ENCODE measurements at places on chromosomes 2 and 18.
A peak's percentile ranks its signal among the peaks of the same experiment; 100 is the strongest.

DNA sequence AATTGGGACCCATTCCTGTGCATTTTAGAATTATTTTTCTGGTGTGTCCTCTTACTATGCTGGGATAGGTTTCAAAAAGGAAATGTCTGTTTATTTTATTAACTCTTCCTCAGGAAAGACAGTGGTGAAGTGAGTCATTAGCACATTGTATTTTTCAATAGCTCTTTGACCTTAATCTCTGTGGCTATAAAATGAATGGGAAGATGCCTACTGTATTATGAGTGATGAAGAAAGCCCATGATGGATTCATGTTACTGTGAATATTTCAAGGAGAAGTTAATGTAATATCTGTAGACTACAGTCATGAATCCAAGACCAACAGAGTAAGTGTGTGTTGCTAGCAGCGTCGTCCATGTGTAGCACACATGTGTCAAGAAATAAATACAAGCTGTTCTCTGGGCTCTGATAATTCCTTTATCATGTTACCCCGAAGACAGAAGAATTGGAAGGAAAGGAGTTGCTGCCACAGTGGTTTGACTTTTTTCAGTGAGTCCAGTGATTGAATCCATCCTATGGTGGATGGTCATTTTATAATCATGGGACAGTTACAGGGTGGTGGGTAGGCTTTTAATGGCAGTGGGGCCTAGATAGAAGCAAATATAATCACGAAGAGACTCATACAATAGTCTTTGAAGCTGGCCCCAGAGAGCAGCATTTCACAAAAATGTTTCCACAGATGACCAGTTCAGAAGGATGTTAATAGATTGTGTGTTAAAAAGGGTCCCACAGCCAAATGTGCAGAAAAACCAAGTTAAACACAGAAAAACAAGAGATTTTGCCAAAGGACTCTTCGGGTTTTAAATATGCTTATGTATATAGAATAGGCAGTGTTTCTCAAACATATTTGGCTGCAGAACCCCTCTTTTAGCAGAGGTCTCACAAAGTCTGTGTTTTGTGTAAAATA is 239.7 kb upstream of the RASGRP3 start:
- DNase-seq, result no peak

DNA sequence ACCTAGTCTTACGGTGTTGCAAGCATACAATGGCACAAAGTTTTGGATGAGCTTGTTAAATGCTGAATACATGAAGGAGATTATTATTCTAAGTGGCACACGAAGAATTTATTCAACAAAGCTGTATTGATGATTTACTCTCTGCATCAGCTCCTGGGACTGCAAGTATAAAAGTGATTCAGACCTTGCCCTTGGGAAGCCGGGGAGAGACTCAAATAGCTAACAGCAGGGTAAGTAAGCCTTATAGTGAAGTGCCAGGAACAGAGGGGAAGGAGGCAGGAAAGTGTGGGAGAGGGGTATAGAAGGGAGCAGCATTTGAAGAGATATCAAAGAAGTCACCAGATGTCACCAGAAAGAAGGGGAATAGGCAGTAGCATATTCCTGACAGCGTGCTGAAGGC is 115.4 kb downstream of the MCFD2 start:
- no peak for DNase-seq

GRCh38 chr2:1795261-1796231 is 51.2 kb upstream of the PXDN start:
- DNase-seq, result no peak

GRCh38 chr18:10912790-10913545 is 236.4 kb downstream of the PIEZO2 start:
- no peak for DNase-seq

- DNase-seq, result peak; percentile 76
These were observed 58.0 kb downstream of the RAB31 start for GRCh38 chr18:9766076-9766481.

GRCh38 chr2:50831676-50832075 is 200.3 kb downstream of the NRXN1 start:
- no peak for DNase-seq

GRCh38 chr18:40066368-40066767 is 1888.7 kb upstream of the PIK3C3 start:
- DNase-seq, result no peak

DNA sequence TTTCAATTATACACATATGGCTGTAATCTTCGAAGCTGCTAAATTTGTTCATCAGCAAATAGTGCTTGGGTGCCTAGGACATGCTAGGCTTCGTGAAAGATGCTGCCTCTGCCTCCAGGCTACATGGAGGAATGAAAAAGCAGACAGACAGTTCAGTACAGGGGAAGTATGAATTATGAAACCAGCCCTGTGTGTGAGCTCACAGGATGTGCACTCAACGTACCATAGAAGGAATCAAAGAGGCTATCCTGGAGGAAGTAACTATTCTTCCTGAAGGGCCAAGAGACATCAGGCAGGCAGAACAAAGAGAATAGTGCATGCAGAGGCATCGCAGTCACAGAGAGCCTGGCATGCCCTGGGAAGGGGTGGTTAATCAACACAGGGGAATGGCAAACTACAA is 61.4 kb downstream of the DYM start:
- DNase-seq, result peak; percentile 69

DNA sequence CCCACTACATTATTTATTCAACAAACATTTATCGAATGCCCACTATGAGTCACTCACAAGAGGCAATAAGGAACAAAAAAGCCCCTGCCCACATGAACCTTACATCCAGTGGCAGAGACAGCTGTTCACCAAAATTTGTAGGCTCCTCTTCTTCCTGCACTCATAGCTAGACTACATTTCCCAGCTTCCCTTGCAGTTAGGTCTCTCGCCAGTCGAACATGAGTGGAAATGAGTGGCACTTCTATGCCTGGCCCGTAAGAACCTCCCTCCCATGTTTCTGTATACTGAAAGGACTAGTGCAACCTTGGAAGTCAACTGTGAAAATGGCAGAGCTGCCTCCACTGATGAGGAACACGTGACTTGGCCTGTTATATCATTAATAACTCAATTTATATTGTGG is 19.4 kb upstream of the NCOA1 start:
- peak; percentile 37 for DNase-seq

DNA sequence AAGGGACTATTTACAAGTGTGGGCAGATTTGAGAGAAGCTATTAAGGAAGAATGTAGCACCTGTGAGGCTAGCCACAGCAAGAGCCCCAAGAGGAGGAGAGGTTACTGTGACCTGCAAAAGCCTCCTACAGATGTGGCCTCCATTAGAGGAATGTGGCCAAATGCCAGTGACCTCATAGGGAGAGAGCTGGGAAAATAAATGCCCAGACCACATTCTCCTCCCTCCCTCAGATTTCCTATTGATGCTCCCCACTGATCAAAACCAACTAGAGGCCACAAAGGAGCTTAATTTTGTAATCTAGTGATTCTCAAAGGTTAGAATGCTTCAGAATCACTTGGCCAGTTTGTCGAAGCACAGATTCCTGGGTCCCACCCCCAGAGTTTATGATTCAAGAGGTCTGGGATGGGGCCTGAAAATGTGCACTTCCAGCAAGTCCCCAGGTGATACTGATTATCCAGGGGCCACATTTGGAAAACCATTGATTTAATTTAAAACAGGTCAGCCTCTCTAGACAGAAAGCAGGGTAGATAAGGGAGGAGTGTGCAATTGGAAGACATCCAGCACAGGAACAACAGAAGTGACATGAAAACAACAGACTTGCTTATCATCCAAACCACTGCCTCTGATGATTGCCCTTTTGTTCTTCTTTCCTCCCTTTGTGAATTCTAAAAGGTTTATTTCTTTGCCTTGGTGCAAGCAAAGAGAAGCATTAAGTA is 61.2 kb upstream of the RBBP8 start:
- no peak for DNase-seq

- DNase-seq, result peak; percentile 7
These were observed 171.1 kb upstream of the SKOR2 start for GRCh38 chr18:47422524-47422923.

- no peak for DNase-seq
These were observed 170.8 kb upstream of the FHL2 start for GRCh38 chr2:105569606-105570005.

DNA sequence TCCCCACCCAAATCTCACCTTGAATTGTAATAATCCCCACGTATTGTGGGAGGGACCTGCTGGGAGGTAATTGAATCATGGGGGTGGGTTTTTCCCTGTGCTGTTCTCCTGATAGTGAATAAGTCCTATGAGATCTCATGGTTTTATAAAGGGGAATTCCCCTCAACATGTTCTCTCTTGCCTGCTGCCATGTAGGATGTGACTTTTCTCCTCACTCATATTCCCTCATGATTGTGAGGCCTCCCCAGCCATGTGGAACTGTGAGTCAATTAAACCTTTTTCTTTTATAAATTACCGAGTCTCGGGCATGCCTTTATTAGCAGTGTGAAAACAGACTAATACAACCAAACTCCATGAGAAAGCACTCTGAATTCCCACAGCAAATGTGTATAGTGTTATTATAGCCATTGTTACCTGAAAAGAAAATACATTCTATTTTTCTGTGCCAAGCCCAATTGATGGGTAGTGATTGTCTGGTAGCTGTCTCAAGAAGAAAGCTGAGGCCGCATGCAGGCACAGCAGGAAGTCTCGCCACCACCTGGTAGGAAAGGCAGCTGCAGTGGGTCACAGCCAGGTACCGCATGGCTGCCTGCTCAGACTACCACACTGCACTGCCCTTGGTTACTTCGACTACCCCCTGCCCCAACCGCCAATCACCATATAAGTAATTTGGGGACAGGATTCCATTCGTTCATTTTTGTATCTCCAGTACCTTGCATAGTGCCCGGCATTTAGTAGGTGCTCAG is 10.3 kb upstream of the ZBTB7C start:
- DNase-seq, result peak; percentile 58

DNA sequence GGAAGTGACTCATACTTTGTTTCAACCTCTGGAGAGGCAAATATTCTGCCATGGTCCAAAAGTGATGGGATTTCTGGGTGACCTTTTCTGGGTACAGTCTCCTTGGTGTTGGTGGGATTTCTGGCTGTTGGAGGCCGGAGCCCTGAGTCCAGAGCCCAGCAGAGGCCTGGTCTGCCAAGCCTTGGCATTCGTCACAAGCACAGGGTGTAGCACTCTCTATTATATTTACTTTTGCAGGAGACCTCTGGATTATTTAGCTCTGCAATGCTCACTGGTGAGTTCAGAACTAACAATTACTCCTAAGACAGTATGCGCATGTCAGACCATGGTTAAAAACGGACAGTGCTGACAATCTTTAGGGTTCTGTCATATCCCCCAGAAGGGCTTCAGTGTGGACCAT is 201.6 kb upstream of the TWIST2 start:
- no peak for DNase-seq

- no peak for DNase-seq
These were observed 69.1 kb downstream of the NCAPH start for GRCh38 chr2:96404446-96405373.

DNA sequence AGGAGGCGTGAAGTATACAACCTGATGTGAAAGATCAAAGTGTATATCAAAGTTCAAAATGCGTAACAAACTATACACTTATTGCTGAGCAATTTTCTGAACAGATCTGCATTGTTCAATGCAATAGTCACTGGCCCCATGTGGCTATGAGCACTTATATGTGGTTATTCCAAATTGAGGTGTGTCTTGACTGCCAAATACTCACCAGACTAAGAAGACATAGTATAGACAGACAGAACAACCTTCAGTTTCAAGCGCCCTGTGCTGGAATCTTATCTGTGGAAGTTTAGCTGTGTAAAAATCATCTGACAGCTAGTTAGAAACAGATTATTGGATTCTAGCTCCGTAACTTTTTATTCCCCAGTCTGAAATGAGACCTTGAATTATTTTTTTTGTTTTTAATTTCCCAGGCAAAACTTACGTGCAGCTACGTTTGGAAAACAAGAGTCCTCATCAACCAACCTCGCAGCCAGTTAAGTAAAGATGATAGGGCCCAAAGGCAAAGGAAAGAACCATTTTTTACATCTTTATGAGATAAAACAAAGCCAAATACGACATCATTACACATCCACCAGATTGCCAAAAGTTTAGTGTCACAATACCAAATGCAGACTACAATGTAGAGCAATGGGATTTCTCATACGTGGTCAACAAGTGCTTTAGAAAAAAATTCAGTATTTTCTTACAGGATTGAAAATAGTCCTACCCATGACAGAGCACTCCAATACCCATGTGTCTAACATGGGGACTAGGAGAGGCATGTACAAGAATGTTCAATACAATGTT is 37.2 kb downstream of the MBOAT2 start:
- DNase-seq, result no peak

Measured in suppressor macrophage treated with lipopolysaccharide for 1 hour (primary cell).